ENCODE measurements at places on chromosomes 11 and 22. TPM values are rescaled to one million over a fixed set of nuclear protein-coding genes. Genes with fewer than 3 reads are reported as not detected.

DNA sequence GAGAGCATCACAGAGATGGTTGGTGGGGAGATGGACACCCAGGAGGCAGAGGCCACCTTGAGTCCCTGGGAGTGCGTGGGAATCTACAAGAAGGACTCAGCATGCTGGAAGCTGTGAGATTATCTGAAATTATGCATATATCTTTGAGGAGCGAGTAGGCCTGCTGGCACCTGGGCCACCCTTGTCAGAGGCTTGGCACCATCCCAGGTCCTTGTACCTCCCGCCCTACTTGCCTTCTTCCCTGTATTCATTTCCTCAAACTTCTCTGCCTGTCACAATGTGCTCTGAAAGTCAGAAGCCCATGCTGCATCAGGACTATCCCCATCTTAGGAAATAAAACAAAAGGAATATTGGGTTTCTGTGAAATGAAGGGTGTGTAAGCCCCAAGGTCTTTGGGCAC is 133.0 kb upstream of the CSNK2A3 start:
- no peaks in the 10 kb centered on the region for H3K36me3 ChIP-seq
- no peaks in the 10 kb centered on the region for H3K4me1 ChIP-seq
- no peak overlapping the region for H3K27ac ChIP-seq
- DNase-seq: no peak
- H3K27me3 ChIP-seq: peaks cover 43% of the 10 kb centered on the region

DNA sequence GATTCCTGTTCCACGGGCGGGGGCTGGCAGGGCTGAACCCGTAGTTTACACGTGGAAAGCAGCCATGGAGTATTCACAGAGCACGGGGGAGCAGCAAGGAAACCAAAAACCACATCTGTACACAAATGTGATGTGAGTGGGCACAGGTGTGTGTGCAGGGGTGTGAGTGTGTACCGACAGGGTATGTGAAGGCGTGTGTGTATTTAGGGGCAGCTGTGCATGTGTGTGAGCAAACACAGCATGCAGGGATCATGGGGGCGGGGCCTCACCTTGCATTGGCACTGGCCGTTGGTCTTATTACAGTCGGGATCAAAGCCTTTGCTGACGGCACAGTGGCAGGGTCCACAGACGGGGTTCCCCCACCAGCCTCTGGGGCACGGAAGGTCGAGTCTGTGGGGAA is 58.4 kb downstream of the TRMU start:
- no peak overlapping the region for H3K27ac ChIP-seq
- H3K4me1 ChIP-seq: peaks cover 10% of the 10 kb centered on the region
- no peaks in the 10 kb centered on the region for H3K27me3 ChIP-seq
- H3K4me3 ChIP-seq: no peak overlapping the region
- H3K36me3 ChIP-seq: no peaks in the 10 kb centered on the region

DNA sequence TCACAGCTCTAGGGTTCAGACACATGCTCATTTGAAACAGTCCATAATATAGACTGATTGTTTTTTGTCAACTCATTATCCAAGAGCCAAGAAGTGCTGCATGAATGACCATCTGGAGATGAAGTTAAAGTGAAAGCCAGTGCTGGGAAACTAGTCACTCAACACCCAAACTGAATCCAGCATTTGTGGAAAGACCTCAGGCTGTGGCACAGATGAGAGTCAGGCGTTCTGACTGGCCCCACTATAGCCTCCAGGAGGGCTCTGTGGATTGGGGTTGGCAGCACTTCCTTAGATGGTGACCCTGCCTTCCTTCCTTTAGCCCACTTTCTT is 2.1 kb downstream of the FEZ1 start:
- H3K4me3 ChIP-seq: peak overlapping the region; percentile 73
- peaks cover 9% of the 10 kb centered on the region for H3K4me1 ChIP-seq
- H3K27ac ChIP-seq: no peak overlapping the region

- no peaks in the 10 kb centered on the region for H3K27me3 ChIP-seq
- no peak overlapping the region for H3K4me3 ChIP-seq
- no peak overlapping the region for H3K27ac ChIP-seq
- no peak for DNase-seq
- H3K36me3 ChIP-seq: peaks cover 11% of the 10 kb centered on the region
These were observed 499.5 kb upstream of the LUZP2 start for GRCh38 chr11:23997356-23997755.

DNA sequence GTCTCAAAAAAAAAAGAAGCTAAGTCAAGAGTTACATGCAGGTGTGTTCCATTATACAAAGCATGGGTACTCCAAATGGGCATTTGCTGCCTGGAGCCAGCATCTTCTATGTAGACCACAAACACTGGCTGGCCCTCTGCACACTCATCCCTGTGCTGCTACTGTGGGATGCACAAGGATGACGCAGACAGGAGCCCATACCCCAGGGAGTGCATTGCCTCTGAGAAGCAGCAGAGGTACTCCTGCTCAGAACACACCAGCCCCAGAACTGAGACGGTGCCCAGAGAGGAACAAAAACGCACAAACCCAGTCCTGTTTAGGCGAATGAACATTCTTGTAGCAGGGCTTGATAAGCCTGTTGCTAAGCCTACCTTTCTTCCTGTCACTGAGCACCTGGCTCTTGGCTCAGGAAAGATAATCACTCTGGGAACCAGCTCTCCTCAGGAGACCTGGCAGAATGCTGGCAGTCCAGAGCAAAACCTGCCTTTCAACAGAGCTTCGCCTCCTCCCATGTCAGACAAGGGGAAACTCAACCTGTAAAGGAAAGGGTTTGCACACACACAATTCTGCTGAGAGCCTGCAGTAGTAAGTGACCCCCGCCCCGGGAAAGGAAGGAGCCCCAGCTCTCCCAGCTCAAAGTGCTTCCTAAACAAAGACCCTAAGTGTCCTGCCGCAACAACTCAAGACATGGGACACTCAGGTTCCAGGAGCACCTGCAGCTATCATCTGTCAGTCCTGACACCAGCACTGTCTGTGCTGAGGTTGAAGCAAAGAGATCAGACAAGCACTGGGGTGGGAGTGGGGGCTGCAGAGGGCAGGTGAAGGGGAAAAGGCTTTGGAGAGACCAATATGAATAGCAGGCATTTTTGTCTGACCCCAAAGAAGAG is 145.7 kb downstream of the TENM4 start:
- H3K4me1 ChIP-seq: peaks cover 8% of the 10 kb centered on the region
- no peak for DNase-seq
- H3K27ac ChIP-seq: no peak overlapping the region
- no peaks in the 10 kb centered on the region for H3K36me3 ChIP-seq
- H3K27me3 ChIP-seq: no peaks in the 10 kb centered on the region
- H3K4me3 ChIP-seq: no peak overlapping the region

DNA sequence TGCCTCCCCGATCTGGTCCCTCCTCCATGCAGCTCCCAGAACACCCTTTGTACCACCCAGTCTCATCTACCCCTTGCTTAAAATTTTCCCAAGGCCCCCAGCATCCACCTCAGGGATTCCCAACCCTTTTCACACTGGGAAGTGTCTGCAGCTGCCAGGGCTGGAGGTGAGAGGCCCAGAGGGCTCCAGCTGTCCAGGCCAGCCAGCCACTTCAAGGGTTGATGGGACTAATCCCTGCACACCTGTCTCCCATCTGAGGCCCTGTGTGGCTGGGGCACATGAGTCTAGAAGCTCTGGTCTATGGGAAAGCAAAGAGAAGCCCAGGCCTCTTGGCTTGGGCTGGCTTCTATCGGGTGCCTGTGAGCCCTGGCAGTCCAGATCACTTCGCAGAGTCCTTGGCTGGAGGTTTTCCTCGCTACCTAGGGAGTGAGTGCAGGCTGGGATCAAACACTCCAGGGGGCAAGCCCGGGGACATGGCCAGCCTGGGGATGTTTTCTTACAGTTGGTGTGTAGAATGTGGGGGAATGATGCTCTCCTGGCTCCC is 41.1 kb upstream of the TPBGL start:
- H3K4me3 ChIP-seq: no peak overlapping the region
- peaks cover 3% of the 10 kb centered on the region for H3K27me3 ChIP-seq
- no peaks in the 10 kb centered on the region for H3K36me3 ChIP-seq
- H3K4me1 ChIP-seq: no peaks in the 10 kb centered on the region
- no peak for DNase-seq
- no peak overlapping the region for H3K27ac ChIP-seq

- DNase-seq: peak; percentile 31
- no peaks in the 10 kb centered on the region for H3K36me3 ChIP-seq
- H3K4me3 ChIP-seq: peak overlapping the region; percentile 8
- peaks cover 13% of the 10 kb centered on the region for H3K4me1 ChIP-seq
- peaks cover 84% of the 10 kb centered on the region for H3K27me3 ChIP-seq
These were observed 2.9 kb downstream of the C11orf87 start for GRCh38 chr11:109424901-109425300.

- H3K27me3 ChIP-seq: peaks cover 40% of the 10 kb centered on the region
- peak; percentile 21 for DNase-seq
- H3K4me3 ChIP-seq: no peak overlapping the region
- H3K36me3 ChIP-seq: no peaks in the 10 kb centered on the region
These were observed 131.1 kb downstream of the MPPED1 start for GRCh38 chr22:43542681-43543521.

GRCh38 chr11:96466607-96467006 is 76.8 kb downstream of the JRKL start:
- no peaks in the 10 kb centered on the region for H3K27me3 ChIP-seq
- H3K27ac ChIP-seq: no peak overlapping the region
- H3K36me3 ChIP-seq: no peaks in the 10 kb centered on the region
- no peak for DNase-seq
- no peak overlapping the region for H3K4me3 ChIP-seq

DNA sequence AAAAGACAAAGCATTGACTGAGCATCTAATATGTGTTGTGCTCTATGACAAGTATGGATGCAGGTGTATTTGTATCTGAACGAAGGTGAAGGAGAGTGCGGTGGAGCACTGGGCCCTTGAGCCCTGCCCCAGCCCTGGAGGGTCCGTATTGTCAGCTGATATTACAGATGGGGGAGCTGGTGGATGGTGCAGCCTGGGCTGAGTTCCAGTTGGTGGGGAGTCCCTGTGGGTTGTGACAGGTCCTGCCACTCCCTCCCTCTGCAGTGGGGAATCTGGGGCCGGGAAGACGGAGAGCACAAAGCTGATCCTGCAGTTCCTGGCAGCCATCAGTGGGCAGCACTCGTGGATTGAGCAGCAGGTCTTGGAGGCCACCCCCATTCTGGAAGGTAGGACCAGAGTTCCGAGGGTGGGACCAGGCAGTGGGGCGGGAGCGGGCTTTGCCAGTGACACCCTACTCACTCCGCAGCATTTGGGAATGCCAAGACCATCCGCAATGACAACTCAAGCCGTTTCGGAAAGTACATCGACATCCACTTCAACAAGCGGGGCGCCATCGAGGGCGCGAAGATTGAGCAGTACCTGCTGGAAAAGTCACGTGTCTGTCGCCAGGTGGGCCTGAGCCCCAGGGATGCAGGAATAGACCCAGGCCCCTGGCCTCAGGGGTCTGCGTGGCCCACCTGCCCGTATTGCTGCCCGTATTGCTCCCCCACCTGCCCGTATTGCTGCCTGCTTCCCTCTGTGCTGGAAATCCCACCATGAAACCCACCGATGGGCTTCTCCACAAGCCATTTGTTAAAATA is 28.6 kb downstream of the MYO7A start:
- no peak overlapping the region for H3K4me3 ChIP-seq
- H3K36me3 ChIP-seq: no peaks in the 10 kb centered on the region
- H3K27ac ChIP-seq: no peak overlapping the region
- H3K27me3 ChIP-seq: peaks cover 7% of the 10 kb centered on the region
- H3K4me1 ChIP-seq: peaks cover 15% of the 10 kb centered on the region

DNA sequence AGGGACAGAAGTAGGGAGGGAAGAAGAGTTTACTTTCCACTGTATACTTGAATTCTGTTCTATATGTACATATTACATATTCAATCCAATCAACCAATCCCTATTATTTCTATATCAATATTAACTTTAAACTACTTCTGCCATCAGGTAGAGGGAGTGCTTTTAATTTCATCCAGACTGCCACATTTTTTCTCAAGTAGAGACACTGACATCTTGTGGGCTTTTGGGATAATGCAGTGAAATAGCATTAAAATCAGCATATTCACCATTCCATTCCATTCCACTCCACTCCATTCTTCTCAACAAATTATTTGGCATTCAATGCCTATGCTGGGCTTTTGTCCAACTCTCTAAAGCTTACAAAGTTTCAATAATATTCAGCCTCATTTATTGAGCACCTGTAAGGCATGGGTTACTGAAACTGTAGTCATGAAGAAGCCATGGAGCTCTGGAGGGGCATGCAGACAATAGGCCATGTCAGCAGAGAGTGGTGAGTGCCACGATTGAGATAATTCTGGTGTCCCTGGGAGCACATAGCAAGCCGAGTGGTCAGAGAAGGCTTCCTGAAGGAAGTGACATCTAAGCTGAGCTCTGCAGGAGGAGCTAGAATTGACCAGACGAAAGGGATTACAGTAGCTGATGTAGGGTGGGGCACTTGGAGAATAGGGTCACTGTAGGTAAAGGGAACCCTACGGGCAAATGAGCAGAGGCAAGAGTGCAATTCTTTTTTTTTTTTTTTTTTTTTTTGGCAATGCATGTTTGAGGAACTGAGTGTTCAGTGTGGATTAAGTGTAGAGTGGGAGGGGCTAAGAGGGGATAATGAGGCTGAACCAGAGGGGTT is 12.8 kb upstream of the CLPB start:
- no peaks in the 10 kb centered on the region for H3K36me3 ChIP-seq
- H3K4me3 ChIP-seq: no peak overlapping the region
- no peaks in the 10 kb centered on the region for H3K4me1 ChIP-seq
- DNase-seq: no peak
- no peak overlapping the region for H3K27ac ChIP-seq
- peaks cover 7% of the 10 kb centered on the region for H3K27me3 ChIP-seq

DNA sequence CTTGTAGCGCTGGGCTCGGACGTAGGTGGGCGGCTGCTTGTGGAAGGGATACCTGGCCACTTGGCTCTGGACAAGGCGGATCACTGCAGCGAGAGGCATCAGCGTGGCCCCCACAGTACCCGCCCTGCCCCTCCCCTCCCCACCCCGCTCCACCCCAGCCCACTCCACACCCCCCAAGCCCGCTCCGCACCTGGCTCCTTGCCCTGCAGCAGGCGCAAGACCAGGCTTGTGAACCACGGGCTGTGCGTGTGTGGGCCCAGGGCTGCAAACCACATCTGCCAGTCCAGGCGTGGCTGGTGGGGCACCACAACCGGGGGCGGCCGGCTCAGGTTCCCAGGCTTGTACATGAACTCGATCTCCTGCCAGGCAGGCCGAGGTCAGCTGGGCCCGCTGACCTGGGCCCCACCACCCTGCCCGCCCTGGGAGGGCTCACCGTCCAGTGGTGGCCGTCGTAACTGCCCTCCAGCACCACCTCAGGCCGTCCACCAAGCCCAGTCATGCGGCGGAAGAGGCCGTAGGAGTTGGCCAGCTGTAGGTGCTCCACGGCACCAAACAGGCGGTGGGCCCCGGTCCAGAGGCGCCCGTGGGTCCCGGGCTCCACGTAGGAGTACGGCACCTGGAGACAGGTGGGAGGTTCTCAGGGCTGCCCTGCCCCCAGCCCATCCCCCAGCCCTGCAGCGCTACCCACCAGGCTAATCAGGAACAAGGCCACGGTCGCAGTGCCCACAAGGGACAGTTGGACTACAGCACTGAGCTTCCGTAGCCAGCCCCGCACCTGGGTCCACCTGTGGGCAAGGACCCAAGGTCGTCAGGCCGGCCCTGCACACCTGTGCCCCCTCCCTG is 2.9 kb downstream of the LMF2 start:
- peaks cover 16% of the 10 kb centered on the region for H3K4me1 ChIP-seq
- DNase-seq: no peak
- H3K27me3 ChIP-seq: no peaks in the 10 kb centered on the region
- H3K36me3 ChIP-seq: no peaks in the 10 kb centered on the region
- H3K27ac ChIP-seq: no peak overlapping the region

The DUSP8 gene
- total RNA-seq: 8.9 TPM

The RANGAP1 gene
- total RNA-seq: 51.3 TPM

The LRRC4C gene
- 16.5 TPM for total RNA-seq

The DLG2 gene
- total RNA-seq: 7.4 TPM

The CARD16 gene
- 1.5 TPM for total RNA-seq

The ELFN2 gene
- total RNA-seq: 4.1 TPM

The MAPK11 gene
- total RNA-seq: 8.4 TPM
